ENCODE measurements at places on chromosomes 13 and 19.

GRCh38 chr13:92989301-92989700, 237.3 kb upstream of the GPC6 start:
- DNase-seq = no peak

DNA sequence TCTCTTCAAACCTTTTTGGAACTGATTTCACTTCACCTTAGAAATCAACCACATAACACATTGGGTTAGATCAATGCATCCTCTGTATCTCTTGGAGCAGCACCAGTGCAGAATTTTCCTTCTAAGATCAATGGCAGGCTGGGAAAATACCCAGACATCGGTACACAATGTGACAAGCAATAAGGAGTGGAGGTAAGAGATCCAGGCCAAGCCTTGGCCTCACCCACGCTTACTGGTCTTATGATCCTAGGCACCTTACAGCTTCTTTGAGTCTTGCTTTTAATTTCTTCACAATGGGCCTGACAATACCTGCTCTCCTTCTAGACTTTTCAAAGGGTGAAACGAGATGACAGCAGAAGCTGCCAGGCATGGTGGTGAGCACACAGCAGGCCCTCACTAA, 232.0 kb downstream of the LACC1 start:
- no peak for DNase-seq

- no peak for DNase-seq
These were observed 39.0 kb downstream of the RNASEH2B start for GRCh38 chr13:50948601-50949000.

- DNase-seq = no peak
These were observed 4.0 kb downstream of the P2RY11 start for GRCh38 chr19:10115392-10116084.

- no peak for DNase-seq
These were observed 10.4 kb upstream of the KLK15 start for GRCh38 chr19:50843701-50844221.

- no peak for DNase-seq
These were observed 338.2 kb downstream of the UQCRFS1 start for GRCh38 chr19:28874742-28875141.

DNA sequence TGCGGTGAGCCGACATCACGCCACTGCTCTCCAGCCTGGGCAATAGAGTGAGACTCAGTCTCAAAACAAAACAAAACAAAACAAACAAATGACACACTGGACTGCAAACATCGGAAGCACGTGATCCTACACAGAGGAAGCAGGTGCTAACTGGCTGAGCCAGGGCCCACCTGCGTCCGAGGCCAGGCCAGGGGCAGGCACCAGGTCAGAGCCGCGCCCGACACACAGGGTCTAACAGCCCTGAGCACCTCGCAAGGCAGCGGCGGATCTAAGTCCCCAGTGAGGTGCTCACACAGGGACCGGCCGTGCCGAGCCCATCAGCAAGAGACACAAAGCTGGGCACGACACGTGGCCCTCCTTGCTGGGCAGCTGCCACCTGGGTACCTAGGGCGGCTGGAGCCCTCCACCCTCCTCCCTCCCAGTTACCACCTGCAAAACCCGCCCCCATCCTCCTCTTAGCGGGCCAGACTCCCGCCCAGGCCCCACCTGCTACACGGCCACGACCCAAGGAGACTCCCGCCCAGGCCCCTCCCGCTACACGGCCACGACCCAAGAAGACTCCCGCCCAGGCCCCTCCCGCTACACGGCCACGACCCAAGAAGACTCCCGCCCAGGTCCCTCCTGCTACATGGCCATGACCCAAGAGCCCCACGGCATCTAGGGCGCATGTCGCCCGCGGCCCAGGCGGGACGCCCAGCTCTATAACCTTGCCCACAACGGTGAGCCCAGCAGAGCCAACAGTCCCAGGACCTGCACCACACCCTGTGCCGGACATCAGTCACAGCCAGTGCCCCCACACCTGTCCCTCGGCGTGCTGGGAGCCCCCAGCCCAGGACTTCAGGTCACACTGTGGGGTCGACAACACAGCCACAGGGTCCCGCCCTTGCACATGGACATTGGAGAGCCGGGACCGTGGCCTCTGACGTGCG, 15.6 kb downstream of the AP3D1 start:
- DNase-seq = no peak

DNA sequence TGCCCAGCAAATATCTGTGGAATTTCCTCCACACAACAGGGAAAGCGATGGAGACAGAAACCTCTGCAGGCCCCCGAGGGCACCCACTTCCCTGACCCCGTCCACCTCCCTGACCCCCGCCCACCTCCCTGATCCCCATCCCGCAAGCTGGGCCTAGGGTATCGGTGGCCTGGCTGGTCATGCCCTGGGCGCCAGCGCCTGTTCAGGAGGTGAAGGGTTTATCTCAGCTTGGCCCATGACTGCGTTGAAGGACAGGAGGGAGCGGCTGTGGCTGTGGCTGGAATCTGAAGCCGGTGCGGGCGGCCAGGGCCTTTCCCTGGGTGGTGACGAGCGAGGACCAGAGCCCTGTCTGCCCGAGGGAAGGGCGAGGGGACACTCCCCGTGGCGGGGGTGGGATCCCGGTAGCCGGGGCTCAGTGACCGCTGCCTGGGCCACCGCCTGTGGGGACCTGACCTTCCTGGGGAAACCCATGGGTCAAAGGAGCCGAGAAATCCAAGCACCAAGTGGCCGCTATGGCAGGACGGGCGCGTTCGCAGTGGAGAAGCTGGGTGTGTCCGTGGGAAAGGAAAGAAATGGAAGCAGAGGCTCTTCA, 20.7 kb downstream of the GAS6 start:
- DNase-seq = no peak

- no peak for DNase-seq
These were observed 323.0 kb downstream of the EFNB2 start for GRCh38 chr13:106212386-106213010.

- no peak for DNase-seq
These were observed 405.8 kb downstream of the SPRY2 start for GRCh38 chr13:79935121-79935520.

DNA sequence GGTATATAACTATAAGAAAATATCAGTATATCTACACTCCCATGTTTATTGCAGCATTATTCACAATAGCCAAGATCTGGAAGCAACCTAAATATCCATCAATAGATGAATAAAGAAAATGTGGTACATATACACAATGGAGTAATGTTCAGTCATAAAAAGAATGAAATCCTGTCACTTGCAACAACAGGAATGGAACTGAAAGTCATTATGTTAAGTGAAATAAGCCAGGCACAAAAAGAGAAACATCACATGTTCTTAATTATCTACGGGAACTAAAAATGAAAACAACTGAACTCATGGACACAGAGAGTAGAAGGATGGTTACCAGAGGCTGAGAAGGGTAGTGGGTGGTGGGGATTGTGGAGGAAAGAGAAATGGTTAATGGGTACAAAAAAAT, 665.2 kb downstream of the TBC1D4 start:
- no peak for DNase-seq

DNA sequence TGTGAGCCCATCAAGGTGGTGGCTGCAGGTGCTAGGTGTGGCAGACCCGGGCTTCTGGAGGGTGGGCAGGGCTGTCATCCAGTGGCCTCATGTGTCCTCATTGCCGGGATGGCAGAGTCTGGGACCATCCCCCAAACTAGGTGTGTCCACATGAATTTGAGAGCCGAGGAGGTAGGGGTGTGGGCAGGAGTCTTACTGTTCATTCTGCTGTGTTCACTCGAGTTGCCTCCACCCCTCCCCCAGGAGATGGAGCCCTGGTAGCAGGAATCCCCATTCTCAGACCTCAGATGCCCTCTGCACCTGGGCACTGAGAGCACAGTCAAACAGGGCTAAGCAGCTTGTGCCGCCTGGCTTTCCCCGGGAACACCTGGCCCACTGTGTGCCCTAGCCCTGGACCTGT, 22.4 kb downstream of the NAXD start:
- no peak for DNase-seq

- DNase-seq = no peak
These were observed 14.7 kb upstream of the FPR3 start for GRCh38 chr19:51780270-51780669.

GRCh38 chr19:27794494-27795042, 1418.4 kb downstream of the UQCRFS1 start:
- peak; percentile 1 for DNase-seq

DNA sequence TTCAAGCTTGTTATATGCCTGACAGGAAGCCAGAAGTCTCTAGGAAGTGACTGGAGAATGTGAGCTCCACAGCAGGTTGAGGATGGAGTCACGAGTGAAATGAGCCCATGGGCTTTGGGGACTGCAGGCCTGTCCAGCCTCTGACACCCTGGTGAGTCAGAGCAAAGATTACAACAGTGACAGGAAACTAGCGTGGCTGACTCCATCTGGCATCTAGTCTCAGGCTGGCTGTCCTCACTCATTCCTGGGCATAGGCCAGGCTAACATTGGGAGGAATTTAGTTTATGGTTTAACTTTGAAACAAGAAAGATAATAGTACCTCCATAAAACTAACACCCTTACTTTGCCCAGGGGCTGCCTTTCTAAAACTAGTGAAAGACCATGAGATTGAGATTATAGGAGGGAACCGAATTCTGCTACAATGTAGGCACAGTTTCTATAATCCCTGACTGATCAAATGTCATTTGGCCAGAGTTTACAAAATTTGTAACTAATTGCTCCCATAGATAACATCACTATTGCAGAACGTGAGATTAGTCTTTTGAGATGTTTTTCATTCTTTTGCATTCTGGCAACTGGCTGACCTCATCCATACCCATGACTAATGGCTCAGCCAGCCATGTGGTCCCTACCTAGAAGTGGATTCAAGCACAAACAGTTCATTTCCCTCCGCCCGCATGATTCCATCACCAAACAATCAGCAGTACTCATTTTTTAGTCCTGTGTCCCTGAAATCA, 28.4 kb downstream of the PSG1 start:
- DNase-seq = no peak

DNA sequence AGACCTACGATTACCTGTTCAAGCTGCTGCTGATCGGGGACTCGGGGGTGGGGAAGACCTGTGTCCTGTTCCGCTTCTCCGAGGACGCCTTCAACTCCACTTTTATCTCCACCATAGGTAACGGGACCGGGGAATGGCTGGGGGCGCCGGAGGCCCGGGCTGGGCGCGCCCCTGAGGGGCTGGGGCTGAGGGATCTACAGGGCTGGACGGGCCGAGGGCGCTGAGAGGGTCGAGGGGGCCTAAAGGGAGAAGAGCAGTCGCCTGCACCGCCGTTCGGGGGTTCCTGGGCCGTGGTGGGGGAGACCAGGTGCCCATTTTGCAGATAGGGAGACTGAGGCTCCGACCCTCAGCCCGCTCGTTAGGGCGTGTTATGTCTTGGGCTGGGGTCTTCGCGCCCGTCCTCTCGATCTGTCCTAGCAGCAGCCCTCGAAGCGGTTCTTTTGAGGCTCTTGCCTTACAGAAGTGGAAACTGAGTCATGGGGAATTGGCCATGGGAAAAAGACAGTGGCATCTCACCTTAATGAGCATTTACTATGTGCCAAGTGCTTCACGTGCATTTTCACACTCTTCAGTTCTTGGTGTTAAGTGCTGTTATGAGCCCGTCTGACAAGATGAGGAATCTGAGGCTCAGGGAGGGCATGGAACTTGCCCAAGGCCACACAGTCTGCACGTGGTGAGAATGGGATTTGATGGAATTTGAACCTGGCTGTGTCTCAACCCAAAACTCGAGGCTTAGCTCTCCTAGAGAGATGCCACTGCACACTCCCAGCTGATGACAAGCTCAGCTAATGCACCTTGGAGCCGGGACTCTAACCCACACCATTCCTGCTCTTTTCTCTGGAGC, 442 bp downstream of the RAB8A start:
- DNase-seq = no peak

GRCh38 chr19:53463263-53463662, 4.3 kb upstream of the ZNF813 start:
- no peak for DNase-seq

DNA sequence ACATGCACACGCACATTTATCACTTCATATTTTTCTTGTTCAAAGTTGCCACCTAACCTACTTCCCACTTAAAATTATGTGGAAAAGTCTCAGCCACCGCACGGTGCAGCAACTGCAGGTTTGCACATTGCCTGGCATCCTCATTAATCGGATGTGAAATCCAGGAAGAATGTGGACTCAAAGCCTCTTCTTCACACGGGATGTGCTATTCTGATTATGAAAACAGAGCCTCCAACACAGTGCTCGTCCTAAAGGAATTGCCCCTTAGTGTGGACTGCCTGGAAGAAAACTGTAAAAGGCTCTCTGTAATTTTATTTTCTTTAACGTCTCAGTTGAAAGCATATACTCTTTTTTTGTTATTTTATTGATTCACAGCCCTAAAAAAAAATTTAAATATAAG, 1303.5 kb downstream of the EFNB2 start:
- DNase-seq = no peak

GRCh38 chr19:41327076-41327575, 17.2 kb downstream of the CCDC97 start:
- DNase-seq = no peak

- no peak for DNase-seq
These were observed 2.0 kb downstream of the PTH2 start for GRCh38 chr19:49421039-49421877.
